ENCODE measurements at places on chromosomes 7 and 10. TPM values are rescaled to one million over a fixed set of nuclear protein-coding genes. Genes with fewer than 3 reads are reported as not detected.

The PILRA gene
- 6.4 TPM for total RNA-seq

The FANK1 gene
- 9.0 TPM for total RNA-seq

The CTNNA3 gene
- 0.11 TPM for total RNA-seq

The WDFY4 gene
- 3.5 TPM for total RNA-seq

DNA sequence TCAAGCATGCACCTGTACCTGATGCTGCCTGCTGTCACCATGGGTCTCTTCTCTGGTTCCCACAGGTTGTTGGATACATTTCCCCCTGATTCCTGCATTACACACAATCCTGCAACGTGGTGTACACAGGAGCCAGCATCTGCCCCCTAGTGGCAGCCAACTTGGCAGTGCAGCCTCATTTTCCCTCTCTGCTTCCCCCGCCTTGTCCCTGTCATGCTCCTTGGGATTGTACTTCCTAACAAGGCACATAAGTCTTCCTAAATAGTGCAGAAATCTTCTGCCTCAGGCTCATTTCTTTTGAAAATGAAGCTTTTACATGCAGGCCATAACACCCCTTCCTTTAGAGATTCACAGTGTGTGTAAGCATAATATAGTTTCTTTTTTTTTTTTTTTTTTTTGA lies 387.5 kb downstream of the CCSER2 start:
- H3K27me3 ChIP-seq, result no peaks in the 10 kb centered on the region
- no peak overlapping the region for H3K27ac ChIP-seq
- H3K4me1 ChIP-seq, result no peaks in the 10 kb centered on the region
- H3K4me3 ChIP-seq, result no peak overlapping the region

- no peaks in the 10 kb centered on the region for H3K36me3 ChIP-seq
- H3K4me3 ChIP-seq, result no peak overlapping the region
- H3K27ac ChIP-seq, result no peak overlapping the region
Observed at GRCh38 chr7:4163565-4164203, 518.4 kb upstream of the FOXK1 start.

- H3K36me3 ChIP-seq, result no peaks in the 10 kb centered on the region
- no peaks in the 10 kb centered on the region for H3K4me1 ChIP-seq
- no peak for DNase-seq
- no peak overlapping the region for H3K4me3 ChIP-seq
Observed at GRCh38 chr7:82755705-82756551, 312.4 kb upstream of the CACNA2D1 start.

- no peaks in the 10 kb centered on the region for H3K36me3 ChIP-seq
- H3K27me3 ChIP-seq, result no peaks in the 10 kb centered on the region
- H3K27ac ChIP-seq, result no peak overlapping the region
Observed at GRCh38 chr7:134826105-134826504, 46.7 kb downstream of the CALD1 start.

DNA sequence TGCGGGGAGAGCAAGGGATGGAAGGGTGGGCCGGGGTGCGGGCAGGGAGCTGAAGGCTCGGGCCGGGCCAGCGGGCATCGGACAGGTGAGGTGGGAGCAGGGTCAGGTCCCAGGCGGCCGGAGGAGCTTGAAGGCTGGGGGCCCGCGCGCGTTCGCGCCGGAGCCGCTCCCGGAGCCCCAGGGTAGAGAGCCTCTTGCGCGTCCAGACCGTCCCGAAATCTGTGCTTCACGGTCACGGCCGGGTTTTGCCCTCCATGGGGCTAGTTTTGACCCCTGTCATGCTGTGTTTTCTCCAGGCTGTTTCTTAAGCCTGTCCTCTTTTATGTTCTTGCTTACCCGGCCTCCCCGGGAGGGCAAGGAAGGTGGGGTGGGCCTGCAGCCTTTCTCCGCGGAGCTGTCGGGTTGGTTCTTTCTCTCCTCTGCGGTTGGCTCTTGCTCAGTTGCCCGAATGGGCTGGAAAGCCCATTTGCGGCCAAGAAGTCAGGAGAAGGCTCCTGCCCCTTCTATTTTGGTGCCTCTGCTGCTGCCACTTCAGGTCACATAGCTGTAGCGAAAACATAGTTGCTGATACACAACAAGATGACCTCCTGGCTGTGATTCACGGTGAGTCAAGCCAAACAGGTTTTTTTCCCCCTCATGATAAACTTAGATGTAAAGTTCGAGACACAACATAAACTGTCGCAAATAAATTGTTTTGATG lies 650 bp downstream of the UBE2D1 start:
- no peaks in the 10 kb centered on the region for H3K4me1 ChIP-seq
- peak overlapping the region; percentile 34 for H3K4me3 ChIP-seq

DNA sequence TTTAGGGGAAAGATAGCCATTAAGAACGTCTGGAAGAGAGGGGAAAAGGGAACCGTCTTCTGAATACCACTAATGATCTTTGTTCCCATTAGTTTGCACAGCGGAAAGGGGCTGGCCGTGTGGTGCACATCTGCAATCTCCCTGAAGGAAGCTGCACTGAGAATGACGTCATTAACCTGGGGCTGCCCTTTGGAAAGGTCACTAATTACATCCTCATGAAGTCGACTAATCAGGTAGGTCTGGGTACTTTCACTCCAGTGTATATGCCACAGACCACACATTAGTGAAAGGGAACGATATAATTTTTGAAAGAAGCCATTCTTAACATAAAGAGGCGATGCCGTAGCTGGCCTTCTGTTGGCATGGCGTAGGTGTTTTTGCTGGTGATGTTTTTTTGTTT lies 74.3 kb upstream of the PDCD4 start:
- no peaks in the 10 kb centered on the region for H3K27me3 ChIP-seq
- H3K4me3 ChIP-seq, result no peak overlapping the region
- no peak for DNase-seq
- H3K27ac ChIP-seq, result no peak overlapping the region
- H3K4me1 ChIP-seq, result peaks cover 54% of the 10 kb centered on the region

DNA sequence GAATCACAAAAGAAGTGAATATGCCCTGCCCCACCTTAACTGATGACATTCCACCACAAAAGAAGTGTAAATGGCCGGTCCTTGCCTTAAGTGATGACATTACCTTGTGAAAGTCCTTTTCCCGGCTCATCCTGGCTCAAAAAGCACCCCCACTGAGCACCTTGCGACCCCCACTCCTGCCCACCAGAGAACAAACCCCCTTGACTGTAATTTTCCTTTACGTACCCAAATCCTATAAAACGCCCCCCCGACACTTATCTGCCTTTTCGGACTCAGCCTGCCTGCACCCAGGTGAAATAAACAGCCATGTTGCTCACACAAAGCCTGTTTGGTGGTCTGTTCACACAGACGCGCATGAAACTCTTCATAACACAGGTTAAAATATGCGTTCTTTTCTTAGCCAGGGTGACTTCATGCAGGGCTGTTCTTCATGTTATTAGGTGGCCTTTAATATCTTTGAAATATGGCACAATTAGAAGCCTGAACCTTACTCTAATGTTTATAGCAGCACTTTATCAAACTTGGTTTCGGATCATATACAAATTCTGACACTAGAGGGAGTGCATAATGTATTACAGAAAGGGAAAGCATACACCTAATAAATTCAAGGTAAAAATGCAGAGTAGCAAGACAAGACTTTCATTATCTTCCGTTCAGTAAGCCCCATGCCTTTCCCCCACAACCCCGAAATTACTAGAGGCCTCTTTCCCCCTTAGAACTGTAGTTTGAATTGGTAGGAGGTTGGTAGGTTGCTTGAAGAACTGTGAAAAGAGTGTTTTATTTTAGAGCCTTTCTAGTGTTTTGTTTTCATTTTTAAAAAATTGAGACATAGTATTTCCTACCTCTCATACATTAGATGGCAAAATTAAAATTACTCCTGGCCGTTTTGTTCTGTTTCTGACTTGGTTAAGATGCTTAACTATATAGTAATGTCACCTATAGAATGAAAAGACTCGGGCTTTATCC lies 117.9 kb downstream of the NPY start:
- no peak overlapping the region for H3K27ac ChIP-seq
- DNase-seq, result no peak
- no peak overlapping the region for H3K4me3 ChIP-seq
- H3K4me1 ChIP-seq, result no peaks in the 10 kb centered on the region

DNA sequence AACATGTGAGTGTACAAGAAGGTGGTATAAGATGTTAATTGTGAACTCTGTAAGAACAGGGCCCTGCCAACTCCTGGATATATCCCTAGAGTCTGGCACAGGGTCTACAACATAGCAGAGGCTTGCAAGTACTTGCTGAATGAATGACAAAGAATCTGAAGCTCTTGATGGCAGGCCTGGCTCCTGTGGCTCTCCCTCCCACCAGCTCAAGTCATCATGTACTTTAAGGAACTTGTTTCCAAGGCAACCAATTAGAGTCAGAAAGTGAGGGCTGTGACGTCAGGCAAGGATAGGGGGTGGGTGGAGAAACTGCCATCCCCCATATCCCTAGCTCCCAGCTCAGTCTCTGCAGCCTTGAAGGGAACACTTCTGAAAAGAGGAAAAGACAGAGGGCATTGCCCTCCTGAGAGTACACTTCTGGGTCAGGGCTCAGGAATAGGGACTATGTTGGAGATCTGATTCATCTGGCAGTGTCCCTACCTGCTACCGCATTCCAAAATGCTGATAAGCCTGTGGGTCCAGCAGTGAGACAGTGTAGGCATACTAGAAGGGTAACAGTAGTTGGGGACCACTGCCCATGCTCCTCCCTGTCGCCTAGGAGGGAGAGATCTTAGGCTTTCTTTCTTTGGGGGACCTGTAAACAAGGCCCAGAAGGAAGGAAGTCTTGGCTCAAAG lies 34.6 kb upstream of the BTRC start:
- DNase-seq, result no peak
- no peaks in the 10 kb centered on the region for H3K36me3 ChIP-seq
- H3K27ac ChIP-seq, result no peak overlapping the region
- no peaks in the 10 kb centered on the region for H3K4me1 ChIP-seq

DNA sequence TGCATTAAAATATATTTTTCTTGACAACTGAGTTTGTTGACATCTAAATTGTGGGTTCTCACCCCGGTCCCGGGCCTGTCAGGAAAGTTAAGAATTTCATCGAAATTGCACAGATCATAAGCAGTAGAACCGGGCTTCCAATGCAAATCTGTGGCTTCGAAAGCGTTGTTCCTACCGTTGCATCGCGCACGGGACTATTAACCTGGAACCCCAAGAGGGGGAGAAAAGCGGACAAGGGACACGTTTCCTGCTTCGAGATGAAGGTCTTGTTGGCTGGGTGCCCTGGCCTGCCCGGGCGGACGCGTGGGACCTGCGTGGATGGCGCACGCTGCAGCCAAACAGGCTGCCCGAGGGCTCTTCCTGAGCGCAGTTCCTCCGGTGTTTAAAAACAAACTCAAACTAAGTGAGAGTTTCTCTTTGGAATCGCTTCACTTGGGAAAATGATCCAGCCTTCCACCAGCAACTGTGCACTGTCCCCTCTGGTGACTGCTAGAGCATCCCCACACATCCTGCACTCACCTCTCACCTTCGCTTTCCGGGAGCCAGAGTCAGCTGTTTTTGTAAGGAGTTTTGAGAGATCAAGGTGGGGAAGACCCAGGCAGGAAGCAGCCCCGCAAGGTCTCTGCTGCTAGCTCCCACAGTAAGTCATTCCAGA lies 5.1 kb upstream of the TBX20 start:
- no peak overlapping the region for H3K27ac ChIP-seq
- no peaks in the 10 kb centered on the region for H3K36me3 ChIP-seq
- DNase-seq, result no peak

All from thyroid gland (tissue), 4 donors.